ENCODE measurements at places on chromosomes 2 and 18.

DNA sequence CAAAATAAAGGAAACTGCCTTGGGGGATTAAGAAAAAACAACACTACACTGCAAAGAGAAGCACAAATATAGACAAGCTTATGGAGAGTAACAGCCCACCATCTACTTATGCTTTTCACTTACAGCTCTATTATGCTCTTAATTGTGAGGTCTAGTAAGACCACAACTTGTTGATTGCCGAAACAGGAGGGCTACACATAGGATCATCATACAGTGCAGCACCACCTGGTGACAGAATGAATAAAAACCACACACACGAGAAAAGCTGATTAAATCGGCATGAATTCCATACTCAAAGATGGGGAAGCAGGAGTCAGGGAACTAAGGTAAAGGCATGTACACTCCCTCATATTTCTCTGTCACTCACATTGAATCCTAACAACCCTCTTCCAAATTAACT is 259.2 kb downstream of the IKZF2 start:
- no peak for DNase-seq

- DNase-seq = no peak
Measured at GRCh38 chr2:17604050-17604449, 63.6 kb downstream of the VSNL1 start.

GRCh38 chr2:109690822-109691541 is 76.8 kb downstream of the SOWAHC start:
- DNase-seq = no peak

DNA sequence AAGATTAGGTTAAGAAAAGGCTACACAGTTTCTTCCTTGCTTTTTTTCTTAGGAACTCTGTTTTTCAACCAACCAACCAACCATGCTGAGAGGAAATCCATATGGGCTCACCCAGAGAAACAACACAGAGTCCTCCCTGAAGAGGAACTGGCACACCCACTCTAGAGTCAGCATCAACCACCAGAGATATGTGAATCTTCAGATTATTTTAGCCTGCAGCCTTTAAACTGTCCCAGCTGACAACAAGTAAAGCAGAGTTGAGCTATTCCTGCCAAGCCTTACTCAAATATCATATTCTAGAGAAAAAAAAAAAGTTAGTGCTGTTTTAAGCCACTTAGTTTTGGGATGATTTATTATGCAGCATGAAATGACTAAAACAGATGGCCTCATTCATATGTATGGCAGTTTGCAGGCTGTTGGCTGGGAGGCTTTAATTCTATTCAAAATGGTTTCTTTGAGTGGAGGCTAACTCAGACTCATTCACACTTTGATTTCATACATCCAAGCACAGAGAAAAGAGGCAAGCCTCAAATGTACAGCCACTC is 1637.7 kb upstream of the LRRTM1 start:
- no peak for DNase-seq

GRCh38 chr2:207766041-207766551 is 3.6 kb downstream of the FZD5 start:
- no peak for DNase-seq

DNA sequence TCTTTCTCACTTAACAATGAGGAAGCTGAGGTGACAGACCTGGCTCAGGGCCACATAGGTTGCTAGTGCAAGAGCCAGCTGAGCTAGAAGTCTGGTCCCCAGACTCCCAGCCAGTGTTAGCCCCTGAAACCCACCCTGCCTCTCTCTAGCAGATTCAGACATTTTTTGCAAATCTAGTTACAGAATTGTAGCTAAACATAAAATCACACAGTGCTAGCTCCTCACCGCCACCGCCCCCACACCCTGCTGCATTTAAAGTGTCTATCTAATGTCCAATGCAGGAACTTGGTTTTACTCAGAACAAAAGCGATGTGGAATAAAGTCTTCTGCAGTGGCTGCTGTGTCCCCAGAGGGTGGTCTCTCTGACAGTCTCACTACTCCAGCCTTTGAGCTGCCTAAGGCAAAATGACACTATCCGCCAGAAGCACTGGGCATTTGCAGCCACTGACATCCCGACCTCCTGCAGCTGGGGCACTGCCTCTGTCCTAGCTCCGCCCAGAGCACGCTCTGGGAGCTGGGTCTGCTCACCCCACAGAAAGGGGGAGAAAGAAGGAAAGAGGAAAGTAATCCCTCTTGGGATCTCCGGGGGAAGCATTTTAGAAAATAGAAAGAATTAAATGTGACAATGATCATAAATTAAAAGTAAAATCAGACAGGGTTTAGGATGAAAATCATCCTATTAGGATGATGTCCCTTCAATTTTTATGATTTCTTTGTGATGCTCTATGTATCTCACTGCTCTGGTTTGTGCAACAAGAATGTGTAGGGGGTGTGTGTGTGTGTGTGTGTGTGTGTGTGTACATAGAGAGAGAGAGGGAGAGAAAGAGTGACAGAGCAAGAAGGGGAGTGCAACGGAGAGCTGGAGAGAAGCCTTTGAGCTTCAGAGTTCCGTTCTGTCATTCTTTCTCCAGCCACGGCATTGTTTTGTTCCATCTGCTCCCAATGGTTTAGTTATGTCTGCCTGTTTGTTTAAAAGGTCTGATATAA is 50.5 kb upstream of the ST8SIA3 start:
- DNase-seq = no peak

- DNase-seq = no peak
Measured at GRCh38 chr2:164697688-164698461, 76.6 kb upstream of the GRB14 start.

- DNase-seq = no peak
Measured at GRCh38 chr2:239302083-239302807, 98.6 kb downstream of the HDAC4 start.

DNA sequence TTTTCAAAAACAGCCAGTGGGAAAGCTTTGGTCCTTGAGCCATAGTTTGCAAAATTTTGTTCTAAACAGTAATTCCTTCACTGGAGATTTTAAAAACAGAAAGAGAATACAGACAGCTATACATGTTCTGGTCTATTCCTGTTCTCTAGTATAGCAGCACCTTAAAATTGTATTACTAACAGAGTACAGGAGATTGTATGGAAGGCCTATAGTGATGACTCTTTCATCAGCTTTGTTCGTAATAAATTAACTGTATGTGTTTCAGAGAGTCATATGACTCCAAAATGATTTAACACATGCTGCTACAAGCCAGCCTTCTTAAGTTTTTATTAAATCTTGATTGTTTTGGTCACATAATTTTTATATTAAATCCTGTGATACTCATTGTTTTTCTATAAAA is 1124.6 kb upstream of the FAM98A start:
- DNase-seq = no peak

GRCh38 chr2:8162552-8162951 is 519.3 kb upstream of the ID2 start:
- peak; percentile 73 for DNase-seq

DNA sequence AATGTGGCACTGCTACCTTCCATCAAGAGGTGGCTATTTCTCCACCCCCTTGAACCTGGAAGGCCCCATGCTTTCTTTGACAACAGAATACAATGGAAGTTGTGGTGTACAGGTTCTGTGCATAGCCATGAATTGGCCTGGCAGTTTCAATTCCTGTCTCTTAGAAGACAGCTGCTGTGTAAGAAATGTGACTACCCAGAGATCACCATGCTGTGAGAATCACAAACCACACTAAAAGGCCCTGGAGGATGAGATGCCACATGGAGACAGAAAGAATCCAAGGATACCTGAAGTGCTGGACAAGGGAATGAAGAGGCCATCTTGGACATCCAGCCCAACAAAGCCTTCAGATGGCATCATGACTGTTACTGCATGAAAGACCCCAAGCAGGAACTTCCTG is 47.7 kb upstream of the EHBP1 start:
- no peak for DNase-seq

- no peak for DNase-seq
Measured at GRCh38 chr2:126945118-126945517, 46.4 kb downstream of the TEX51 start.

DNA sequence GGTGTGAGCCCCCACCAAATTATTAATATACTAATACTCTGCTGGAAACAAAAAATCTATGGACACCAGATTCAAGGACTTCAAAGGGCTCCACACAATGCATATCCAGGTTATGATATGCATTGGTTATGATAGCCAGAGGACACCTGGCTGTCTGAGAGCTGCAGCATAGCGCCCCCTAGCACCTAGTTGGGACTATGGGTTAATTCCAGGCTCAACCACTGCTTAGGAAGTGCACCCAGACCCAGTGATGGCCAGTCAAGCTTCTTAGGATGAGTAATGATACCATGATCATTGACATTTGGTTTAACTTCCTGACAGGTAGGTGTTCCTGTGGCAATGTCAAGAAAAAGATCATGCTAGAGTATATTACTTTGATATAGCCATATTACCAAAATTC is 3.8 kb upstream of the FRZB start:
- no peak for DNase-seq

DNA sequence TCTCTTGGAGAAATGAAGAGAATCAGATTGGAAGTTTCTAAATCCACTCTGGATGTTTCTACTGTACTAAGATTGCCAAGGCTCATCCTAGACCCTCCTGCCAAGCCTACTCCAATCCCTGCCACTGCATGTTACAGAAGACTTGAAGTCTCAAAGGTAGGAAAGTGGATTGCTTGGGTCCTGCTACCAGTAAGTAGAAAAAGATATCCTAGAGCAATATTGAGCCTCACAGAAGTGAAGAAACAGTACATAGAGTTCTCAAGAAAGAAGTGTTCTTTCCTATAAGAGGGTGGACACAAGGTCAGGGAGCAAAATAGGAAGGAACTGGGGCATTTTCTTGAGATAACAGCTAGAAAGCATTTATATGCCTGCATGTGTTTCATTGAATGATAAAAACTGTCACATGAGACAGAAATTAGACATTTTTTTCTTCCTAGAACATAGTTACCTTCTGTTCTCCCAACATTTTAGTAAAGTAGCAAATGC is 232.9 kb downstream of the RBM43 start:
- no peak for DNase-seq
